ENCODE measurements at places on chromosomes 12 and 14.

- no peak for DNase-seq
These were observed 215.4 kb downstream of the PELI2 start for GRCh38 chr14:56333359-56334292.

DNA sequence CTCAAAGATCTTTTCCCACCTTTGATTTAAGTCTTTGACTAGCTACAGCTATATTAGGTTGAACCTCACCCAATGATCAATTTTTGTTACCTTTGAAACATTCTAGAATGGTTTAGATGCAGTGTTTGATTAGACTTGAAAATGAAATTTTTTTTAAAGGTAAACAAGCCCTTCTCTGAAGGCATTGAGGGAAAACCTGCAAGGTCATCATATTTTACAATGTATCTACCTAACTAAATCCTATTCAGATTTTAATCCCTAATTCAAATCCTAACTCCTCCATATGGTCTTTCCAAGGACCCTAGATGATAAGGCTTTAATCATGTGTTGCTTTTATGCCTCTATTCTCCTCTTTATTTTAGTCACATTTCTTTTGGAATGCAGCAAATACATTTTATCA lies 95.4 kb downstream of the ALG10B start:
- DNase-seq, result no peak

DNA sequence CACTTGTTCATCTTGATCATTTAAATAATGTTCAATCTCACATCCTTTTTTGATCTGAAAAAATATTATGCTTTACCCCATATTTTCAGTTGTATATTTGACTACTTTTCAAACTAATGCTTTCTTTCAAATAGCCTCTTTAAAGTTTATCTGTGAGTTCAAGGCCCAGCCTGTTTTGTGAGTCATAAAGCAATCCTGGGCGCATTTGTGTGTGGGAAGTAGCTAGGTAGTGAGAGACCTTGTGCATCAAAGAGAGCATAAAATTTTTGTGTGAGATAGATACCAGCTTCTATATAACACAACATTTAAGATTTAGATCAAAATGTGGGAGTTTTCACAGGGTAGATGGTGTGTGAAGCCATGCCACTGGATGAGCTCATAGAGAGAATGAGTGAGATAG lies 405.6 kb downstream of the NAV3 start:
- no peak for DNase-seq

- no peak for DNase-seq
These were observed 92.3 kb downstream of the FOXN3 start for GRCh38 chr14:89324501-89325298.

DNA sequence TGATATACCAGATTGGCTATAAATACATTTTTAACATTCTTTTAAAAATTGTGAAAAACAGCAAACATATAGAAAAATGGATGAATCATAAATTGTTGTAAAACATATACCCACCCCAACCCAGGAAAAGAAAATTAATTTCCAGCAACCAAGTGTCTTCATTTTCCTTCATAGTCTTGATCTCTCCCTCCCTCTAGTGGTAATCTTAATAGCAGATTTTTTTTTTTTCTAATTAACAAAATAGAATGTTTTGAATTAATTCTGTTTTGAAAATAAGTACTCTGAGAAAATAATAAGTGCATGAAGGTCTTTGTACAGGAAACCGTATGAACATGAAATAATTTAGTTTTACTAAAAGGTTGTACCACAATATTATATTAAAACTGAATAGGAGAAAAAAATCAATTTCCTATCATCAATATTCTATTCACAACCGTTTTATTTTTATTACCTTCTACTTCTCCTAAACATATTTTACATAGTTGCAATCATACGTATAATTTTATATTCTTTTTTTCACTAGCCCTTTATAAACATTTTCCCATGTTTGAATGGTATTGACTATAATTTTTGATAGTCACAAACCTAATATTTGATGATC lies 7.0 kb downstream of the ETNK1 start:
- DNase-seq, result no peak

DNA sequence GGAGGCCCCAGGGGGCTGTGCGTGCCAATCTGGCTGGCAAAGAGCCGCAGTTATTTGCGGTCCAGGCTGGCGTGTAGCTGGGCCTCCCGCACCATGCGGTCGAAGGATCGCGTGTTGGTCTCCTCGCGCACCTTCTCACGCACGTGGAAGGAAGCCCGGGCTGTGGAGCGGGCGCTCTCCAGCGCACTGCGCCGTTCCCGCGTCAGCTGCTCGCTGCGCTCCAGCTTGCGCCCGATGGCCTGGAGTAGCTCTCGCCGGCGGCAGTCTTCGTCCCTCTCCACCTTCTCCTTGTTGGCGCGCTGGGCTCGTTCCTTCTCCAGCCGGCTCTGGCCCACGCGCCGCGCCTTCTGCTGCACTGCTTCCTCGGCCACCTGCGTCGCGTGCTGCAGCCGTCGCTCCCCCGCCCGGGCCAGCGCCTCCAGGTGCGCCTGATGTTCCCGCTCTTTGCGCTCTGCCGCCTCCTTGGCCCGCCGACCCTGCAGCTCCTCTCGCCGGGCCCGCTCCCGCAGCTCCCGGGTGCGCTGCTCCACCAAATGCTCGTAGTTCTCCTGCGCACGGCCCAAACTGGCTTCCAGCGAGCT lies 3.1 kb downstream of the CCDC177 start:
- DNase-seq, result no peak
